Cerebellar nuclear complex (tissue), 1 donor: ENCODE measurements at places on chromosomes 6 and 20.
A peak's percentile ranks its signal among the peaks of the same experiment; 100 is the strongest.

- no peak for DNase-seq
These were observed 579.0 kb downstream of the EPHA7 start for GRCh38 chr6:92840246-92840930.

- DNase-seq = no peak
These were observed 57.9 kb downstream of the HIVEP1 start for GRCh38 chr6:12069891-12070529.

GRCh38 chr6:117469356-117469755 lies 13.1 kb upstream of the DCBLD1 start:
- DNase-seq = no peak

GRCh38 chr20:10581823-10582222 lies 92.0 kb downstream of the JAG1 start:
- DNase-seq = no peak

- no peak for DNase-seq
These were observed 254.4 kb upstream of the RUNX2 start for GRCh38 chr6:45073771-45074170.

DNA sequence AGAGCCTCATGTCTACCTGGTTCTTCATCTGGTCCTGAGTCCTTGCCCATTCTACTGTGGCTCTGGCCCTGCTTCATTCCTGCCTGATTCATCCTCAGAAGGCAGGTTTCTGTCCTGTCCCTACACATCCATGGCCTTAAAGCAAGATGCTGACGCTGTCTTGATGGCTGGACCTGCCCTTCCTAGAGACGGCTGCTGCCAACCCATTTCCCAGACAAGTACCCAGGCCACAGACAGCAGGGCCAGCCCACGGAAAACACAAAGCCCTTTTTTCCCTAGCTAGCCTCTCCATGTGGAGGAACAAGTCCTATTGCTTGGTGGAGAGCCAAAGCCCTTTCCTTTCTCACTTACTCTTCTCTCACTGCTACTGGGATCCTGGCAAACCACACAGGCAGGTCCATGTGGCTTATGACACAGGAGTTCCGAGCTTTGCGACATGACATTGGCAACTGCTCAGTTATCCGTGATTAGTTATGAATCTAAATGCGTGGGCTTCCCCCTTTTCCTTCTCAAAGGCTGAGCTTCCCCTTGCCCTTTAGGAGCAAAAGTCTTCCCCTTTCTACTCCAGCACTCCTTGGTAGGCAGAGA lies 72.9 kb downstream of the SLC22A3 start:
- DNase-seq = no peak

- no peak for DNase-seq
These were observed 149.8 kb downstream of the BTBD9 start for GRCh38 chr6:38489951-38490350.

DNA sequence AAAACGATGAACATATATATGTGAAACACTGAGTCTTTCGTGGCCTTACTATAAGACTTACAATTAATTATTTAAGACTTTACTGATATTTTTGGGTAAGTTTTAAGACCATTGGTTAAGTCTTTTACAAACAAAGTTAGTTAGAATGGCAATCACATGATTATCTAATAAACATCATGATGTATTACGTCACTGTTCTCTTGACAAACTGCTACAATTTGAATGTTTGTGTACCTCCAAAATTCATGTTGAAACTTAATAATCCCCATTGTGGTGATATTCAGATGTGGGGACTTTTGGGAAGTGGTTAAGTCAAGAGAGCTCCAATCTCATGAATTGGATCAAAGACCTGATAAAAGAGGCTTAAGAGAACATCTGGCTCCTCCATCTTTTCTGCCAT lies 25.9 kb upstream of the B3GAT2 start:
- DNase-seq = no peak

DNA sequence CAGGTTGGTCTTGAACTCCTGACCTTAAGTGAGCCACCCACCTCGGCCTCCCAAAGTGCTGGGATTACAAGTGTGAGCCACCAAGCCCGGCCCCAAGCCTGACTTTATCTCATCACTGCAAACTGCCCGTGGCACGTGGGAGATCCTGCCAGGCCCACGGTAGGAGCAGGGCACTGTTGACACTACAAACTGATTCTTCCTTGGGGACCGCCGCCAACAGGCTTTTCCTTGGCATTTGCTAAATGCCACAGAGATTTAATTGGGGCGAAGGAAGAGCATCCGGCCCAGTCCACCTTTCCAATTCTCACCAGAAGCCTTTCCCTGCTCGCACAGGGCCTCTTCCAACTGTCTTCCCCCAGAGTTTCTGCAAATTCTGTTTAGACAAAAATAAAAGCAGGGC lies 11.0 kb downstream of the ATP9A start:
- peak; percentile 38 for DNase-seq

GRCh38 chr20:17555106-17555505 lies 14.8 kb upstream of the DSTN start:
- DNase-seq = no peak

GRCh38 chr6:161141173-161141572 lies 132.7 kb downstream of the AGPAT4 start:
- DNase-seq = no peak

- no peak for DNase-seq
These were observed 138.9 kb downstream of the TENT5A start for GRCh38 chr6:81613606-81614005.

- DNase-seq = no peak
These were observed 90.7 kb downstream of the PLG start for GRCh38 chr6:160792708-160793107.

DNA sequence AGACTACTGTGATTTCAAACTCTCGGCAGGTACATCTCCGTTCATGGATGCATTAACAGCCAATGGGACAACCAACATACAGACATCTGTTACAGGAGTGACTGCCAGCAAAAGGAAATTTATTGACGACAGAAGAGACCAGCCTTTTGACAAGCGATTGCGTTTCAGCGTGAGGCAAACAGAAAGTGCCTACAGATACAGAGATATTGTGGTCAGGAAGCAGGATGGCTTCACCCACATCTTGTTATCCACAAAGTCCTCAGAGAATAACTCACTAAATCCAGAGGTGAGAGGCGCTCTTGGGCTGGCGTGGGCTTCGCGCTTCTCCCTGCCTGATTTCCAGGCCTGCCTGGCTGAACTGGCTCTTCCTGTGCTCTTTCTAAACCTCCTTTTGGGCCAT lies 68.4 kb downstream of the RPP40 start:
- no peak for DNase-seq

GRCh38 chr6:37236921-37237320 lies 20.7 kb upstream of the TBC1D22B start:
- DNase-seq = no peak

DNA sequence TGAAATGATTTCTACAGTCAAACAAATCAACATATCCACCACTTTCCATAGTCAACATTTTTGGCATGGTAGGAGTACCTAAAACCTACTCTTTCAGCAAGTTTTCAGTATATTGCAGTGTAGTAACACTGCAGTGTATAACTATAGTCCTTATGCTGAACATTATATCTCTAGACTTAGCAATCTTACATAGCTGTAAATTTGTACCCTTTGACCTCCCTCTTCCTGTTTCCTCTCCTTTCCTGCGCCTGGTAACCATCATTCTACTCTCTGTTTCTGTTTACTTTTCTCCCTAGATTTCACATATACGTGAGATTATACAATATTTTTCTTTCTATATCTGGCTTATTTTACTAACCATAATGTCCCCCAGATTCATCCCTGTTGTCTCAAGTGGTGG lies 40.2 kb downstream of the SMAP1 start:
- no peak for DNase-seq

- no peak for DNase-seq
These were observed 1079.3 kb downstream of the EPHA7 start for GRCh38 chr6:92339936-92340640.

DNA sequence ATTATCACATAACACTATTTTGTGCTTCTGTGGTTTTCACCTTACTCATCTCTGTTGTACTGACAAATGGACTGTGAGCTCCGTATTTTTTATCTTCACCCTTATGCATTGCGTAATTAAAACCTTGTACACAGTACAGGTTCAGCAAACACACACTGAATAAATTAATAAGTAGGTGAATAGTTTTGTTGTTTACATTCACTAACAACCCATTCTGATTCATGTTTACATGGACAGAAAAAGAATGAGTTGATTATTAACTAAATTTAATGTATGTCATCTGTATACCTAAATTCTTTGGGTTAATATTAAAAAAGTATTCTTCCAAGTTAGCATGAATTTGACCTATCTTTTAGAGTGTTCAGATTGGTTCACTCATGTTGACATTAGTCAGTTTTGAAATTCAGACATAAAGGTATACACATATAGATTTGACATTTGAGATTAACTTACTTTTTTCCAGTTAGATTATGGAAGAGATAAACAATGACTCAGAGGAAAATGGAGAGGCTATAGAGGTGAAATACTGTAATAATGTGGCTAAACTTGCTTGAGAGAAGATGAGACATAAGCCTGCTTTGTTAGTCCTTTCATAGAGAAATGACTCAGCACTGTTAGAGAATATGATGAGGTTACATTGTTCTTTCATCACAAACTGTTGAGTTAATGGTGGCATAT lies 541.7 kb upstream of the FLRT3 start:
- no peak for DNase-seq

DNA sequence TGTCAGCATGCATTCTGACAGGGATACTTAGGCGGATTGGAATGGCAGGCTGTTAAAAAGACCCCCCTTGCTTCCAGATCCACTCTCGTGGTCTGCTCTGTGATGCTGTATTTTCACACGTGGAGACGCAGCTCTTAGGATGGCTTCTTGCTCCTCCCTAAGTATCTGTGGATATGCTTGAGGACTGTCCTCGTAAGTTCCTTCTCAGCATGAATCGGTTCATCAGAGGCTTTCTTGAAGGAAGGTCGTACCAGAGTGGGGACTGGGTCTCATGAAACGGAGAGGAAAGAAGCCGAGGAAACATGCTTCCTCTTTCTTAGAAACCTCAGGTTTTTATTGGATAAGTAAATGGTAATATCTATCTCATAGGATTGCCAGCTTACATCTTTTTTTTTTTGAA lies 220.4 kb downstream of the FARS2 start:
- no peak for DNase-seq

- DNase-seq = no peak
These were observed 60.0 kb downstream of the PRL start for GRCh38 chr6:22236626-22237414.

DNA sequence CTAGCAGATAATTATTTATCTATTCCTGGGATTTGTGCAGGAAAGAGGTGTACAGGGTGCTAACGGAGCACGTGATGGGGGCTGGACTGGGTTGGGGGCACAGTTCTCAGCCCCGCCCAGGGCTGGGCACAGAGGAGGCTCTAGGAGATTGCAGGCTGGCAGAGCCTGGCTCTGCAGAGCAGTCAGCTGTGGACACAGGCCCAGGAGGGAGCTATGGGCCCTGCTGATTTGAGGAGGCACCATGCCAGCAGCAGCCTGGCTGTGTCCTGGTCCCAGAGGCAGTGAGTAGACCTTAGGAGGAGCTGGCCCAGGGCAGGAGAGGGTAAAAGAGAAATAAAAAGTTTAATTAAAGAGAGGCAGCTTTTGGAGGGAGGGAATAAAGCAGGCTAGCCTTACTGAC lies 19.3 kb downstream of the MAFB start:
- DNase-seq = no peak

- DNase-seq = no peak
These were observed 120.4 kb downstream of the TOX2 start for GRCh38 chr20:44034965-44035635.

- DNase-seq = no peak
These were observed 4.9 kb upstream of the TBX18 start for GRCh38 chr6:84769306-84769705.

DNA sequence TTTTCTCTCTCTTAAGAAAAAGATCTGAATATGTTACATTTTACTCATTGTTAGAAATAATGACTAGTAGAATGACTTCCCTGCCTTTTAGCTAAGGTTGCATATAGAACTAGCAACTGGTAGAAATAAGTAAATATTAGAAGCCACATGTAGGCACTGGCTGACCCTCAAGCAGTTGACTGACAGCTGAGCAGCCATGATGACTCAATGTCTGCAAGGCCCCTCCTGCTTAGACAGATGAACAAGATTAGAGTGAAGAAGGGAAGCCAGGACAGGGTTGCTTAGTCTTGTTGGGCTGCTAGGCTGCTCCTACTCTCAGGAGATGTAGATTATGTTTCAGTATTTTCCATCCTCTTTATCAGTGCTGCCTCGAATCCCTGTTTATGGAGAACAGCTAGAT lies 6.5 kb downstream of the MEP1A start:
- DNase-seq = no peak

GRCh38 chr6:28657769-28658465 lies 132.2 kb downstream of the GPX5 start:
- DNase-seq = peak; percentile 72

GRCh38 chr20:32108814-32109391 lies 611 bp upstream of the TM9SF4 start:
- DNase-seq = no peak

DNA sequence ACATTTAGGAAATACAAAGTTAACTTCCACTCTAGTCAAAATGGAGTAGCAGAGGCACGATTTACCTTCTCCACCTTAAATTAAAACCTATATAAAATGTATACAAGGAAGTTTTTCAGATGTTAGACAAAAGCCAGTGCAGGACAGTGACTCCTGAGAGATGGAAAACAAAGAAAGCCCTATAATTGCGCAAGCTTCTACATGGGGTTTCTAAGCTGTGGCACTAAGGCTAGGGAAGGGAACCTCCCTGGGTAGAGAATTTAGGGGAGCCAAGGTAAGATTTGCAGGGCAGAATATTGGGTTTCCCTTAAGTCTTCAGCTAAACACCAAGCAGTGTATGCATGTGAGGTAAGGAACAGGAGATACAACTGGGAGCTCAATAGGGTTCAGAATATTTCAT lies 18.5 kb upstream of the ZC3H12D start:
- no peak for DNase-seq
